ENCODE measurements at places on chromosomes 4 and X.

DNA sequence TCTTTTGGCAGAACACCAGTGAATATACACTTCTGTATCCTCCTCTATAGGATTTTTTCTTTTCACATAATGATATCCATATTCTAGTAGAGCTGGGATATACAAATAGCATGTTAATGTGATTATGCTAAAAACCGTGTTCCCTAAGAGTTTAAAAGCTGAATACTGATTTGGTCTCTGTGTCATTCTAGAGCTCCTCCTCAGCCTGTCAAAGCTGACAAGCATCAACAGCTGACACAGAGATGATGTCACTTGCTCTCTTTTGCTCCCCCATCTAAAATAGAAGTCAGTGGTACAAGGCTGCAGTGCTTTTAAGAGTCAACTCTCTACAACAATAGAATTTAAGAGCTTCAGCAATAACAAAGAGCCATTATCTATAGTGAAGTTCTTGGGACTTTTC lies 17.1 kb upstream of the HERC3 start:
- DNase-seq = no peak

DNA sequence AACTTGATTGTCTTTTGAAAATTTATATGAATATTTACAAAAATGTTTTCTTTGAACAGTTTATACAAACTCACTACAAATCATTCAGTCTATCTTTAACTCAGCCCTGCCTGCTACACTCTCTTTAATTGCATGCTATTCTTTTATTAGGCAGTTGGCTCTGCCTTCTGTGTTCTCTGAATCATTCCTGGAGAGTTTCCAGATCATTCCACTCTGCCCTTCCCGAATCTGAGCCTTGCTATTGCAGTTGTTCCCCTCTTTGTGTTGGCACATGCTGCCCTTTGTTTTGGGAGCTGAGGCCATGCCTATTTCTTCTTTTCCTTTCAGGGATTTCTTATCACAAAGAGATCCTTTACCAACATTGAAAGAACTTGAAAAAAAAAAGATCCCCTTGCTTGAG lies 8.7 kb upstream of the TECRL start:
- no peak for DNase-seq

DNA sequence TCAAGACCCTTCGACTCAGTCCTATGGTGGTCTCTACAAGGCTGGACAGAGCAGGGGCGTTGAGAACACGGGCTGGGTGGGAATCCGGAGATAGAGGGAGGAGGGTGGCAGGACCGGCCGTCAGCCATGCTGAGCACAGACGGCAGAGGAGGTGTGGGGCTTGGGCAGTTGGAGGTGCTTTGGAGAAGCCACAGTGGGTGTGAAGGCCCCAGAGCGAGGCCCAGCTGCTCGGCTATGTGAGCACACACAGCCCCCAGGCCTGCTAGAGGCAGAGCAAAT lies 4.2 kb downstream of the PDE6B start:
- DNase-seq = no peak

DNA sequence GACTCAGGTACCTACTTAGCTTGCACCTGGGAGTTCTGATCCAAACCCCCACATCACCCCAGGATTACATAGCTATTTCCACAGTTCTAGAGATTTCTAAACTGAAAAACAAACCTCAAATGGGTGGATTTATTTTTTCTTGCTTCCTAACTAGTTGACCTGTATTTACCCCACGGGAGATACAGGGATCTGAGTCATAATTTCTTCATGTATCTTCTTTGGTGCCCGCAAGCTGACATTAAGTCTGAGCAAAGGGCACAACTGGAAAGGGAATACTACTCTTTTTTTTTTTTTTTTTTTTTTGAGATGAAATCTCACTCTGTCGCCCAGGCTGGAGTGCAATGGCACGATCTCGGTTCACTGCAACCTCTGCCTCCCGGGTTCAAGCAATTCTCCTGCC lies 10.0 kb upstream of the ELOVL6 start:
- DNase-seq = no peak

- no peak for DNase-seq
Measured at GRCh38 chrX:103151799-103152198, 58.9 kb upstream of the NXF3 start.

- DNase-seq = no peak
Measured at GRCh38 chr4:54225598-54226403, 3.3 kb upstream of the PDGFRA start.

- no peak for DNase-seq
Measured at GRCh38 chrX:3526731-3527130, 180.3 kb upstream of the MXRA5 start.

DNA sequence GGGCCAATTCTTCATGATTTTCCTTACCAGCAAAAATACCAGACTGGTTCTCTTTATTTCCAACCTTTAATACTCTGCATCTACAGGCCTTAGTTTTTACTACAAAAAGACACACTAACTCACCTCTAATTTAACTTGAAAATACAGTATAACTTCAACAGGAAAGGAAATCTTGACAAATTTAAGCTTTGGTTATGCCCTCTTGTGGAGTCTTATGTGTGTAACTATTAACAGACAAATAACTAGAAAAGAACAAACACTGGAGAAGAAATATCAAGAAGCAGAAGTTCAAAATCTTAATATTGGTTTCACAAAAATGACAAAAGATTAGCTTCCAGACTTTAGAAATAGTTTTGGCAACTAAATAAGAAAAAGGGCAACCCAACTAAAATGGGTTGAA lies 33.0 kb downstream of the PPA2 start:
- no peak for DNase-seq

DNA sequence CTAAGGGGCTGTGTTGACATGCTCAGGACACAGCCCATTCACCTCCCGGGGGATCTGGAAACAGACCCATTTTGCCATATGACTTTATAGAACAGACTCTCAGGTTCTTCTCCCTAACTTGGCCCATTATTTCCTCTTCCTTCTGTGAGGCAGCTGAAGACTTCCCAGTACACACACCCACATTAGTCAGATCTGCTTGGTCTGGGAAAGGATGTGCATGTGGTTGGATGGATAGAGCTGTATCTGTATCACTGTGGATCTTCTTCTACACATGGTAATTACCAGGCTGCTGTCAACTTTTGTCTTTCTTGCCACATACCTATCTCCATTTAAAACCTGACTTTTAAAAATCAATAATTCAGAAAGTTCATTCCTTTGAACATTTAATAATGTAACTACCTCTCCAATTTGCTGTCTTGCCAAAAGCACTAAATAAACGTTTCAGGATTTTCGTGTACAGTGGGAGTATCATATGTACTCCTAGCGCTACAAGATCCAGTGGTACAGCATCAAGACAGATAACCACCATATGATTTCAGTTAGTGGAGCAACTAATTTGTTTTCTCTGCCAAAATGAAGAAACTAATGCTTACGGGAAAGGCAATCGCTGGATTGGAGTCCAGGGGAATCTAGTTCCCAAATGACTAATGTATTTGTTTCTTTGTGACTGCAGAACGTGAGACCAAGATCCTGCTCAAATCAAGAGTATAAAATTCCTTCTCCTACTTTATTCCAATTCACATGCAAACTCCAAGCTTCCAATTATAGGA lies 134.1 kb upstream of the MAP3K15 start:
- DNase-seq = no peak

DNA sequence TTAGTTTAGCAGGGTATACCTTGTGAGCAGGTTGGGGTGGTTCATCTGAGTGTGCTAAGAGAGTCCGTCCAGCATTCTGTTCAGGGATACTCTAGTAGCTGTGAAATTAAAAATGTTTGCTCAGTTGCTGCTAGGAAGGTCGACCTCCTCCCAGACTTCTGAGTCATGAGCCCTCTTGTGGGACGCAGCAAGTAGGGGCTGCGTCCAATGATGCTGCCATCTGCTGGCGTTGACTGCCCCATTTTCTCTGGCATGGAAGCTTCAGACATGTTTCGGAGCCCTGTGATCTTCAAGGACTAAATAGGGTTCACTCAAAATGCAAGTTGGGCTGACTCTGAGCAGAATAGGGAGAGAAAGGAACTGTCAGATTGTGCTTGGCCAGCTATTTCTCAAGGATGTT lies 201.0 kb upstream of the ARSJ start:
- no peak for DNase-seq

DNA sequence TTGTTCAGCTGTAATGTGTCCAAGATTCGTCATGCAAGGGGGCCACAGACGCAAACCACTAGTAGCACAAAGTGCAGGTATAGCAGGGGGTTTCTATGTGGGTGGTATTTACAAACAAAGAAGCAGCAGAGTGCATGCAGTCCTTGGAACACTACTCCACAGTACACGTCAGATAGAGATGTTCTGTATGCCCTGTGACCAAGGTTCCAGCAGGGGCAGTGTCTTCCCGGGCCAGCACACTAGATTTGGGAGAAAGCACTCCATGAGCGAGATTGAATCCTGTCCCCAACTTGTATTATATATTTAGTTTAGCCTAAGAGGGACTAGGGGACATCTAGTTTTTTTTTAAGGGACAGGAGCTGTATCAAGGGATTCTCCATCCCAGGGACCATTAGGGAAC lies 54.4 kb upstream of the ESX1 start:
- no peak for DNase-seq

- DNase-seq = no peak
Measured at GRCh38 chr4:122508083-122508482, 51.6 kb upstream of the IL2 start.

DNA sequence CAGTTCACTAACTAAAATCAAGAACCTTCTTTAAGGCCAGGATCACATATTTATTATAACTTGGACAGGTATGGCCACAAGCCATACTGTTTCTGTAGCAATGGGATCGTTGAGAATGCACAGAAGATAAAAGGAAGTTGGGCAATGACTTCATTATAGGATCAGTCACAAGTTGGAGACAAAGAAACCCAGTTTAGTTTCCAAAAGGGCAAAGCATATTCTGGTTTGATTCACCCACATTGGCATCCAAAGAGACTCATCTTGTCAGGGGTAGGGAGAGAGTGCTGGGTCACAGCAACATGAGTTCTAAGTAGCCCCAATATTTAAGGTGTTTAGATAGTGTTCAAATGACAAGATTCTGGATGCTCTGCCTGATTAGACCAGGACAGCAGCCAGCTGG lies 317.1 kb upstream of the GALNT7 start:
- DNase-seq = no peak

DNA sequence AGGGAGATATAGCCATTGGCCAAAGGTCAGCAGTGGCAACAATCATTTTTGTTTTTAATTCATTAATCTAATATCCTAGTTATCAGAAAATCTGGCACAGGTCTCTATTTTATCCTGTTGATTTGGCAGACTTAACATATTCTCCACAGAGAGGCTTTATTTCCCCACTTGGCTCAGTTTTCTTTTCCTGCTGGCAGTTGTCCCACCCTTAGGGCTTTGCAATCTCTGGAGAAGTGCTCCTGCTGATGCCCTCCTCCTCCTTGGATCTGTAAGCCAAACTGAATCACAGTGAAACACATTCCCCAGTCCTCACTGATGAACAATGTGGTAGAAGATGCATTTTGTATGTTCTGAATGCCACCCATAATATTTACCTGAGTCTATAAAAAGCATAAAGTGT lies 889.7 kb downstream of the PDHA2 start:
- DNase-seq = no peak

- DNase-seq = no peak
Measured at GRCh38 chr4:168183717-168184571, 91.6 kb downstream of the ANXA10 start.

GRCh38 chrX:102712981-102713625 lies 855 bp downstream of the GPRASP2 start:
- no peak for DNase-seq

DNA sequence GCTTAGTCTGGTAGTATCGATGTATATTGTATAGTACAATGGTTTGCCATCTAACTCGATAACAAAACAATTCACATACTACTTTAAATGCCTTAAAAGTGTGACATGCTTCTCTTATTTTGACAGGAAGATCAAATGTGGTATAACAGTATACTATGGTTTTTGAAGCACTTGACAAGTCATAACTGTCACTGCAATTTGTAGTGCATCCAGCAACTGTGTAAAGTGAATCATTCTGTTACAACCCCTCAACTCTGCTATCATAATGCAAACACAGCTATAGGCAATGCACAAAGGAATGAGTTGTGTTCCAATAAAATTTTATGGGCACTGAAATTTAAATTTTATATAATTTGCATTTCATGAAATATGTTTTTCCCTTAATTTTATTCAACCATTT lies 14.0 kb downstream of the RAP1GDS1 start:
- DNase-seq = no peak

- DNase-seq = no peak
Measured at GRCh38 chr4:102036619-102037376, 246.3 kb downstream of the BANK1 start.

DNA sequence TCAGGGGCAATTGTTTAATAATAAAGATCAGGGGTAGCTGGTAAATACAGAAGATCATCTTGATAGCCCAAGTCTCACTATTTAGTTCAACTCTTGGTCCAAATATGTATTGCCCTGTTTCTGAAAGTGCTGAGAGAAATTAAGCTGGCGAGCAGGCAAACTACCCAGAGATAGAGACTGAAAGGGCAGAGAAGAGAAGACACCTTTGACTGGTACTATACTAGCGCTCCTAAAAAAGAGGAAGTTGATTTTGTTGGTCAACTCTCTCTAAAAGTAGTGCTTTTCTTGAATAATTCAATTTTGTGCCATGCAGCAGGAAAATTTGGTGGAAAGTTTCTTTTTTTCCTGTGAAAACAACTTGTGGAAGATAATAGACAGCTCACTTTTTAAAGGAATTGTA lies 64.0 kb downstream of the IGSF1 start:
- no peak for DNase-seq

- no peak for DNase-seq
Measured at GRCh38 chr4:186651624-186652023, 72.0 kb downstream of the FAT1 start.

DNA sequence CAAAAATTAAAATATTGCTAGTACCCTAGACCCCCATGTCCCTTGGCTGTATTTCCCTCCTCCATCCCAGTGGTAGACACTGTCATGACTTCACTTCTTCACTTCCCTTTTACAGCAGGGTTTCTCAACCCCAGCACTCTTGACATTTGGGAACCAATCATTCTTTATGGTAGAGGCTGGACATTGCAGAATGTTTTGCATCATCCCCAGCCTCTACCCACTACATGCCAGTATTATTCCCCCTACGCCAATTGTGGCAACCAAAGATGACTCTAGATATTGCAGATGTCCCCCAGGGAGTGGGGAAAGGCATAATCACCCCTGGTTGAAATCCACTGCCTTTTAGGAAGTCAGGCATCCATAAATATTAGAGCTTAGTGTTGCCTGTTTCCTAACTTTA lies 138.6 kb downstream of the AMELX start:
- no peak for DNase-seq

GRCh38 chr4:130419211-130419975 lies 1323.4 kb downstream of the C4orf33 start:
- DNase-seq = no peak
